Stimulated activated CD4-positive, alpha-beta T cell treated with anti-CD3 and anti-CD28 coated beads, Interleukin-15, amount 100 ng/mL, for 48 hours (primary cell): ENCODE measurements at places on chromosomes 3 and 15.

GRCh38 chr3:61960976-61961375 lies 399.6 kb downstream of the PTPRG start:
- DNase-seq = no peak

DNA sequence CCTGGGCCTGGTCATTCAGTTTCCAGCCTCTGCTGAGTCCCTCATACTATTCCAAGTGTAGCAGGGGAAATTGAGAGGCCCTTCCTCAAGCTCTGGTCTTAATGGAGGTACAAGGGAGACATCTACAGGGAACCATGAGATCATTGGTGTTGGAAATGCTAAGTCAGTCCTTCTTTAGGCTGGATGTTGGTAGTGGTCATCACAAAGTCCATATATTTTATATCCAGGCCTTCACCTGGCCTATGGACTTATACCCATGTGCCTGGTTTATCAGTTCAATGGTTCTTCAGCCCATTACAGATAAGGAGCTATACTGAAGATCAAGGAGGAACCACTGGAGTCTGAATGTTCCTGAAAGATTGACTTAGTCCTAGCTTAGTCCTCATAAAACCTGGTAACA lies 135.0 kb downstream of the STAG1 start:
- DNase-seq = no peak

DNA sequence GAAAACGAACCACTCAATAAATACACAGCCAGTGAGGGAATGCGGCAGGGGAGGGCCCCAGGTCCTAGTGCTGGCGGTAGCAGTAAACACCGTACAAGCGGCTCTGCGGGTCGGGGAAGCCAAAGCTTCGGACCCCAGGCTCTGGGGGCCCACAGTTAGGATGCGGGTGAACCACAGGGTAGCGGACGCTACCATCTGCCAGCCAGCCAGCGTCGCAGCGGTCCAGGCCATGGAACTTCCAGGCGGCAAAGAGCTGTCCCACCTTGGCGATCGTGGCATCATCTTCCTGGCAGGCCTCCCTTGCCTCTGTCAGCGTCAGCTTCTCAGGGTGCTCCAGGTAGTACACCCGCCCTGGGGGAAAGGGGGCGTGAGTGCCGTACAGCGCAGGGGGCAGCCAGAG lies 17.4 kb downstream of the HAPLN3 start:
- no peak for DNase-seq

DNA sequence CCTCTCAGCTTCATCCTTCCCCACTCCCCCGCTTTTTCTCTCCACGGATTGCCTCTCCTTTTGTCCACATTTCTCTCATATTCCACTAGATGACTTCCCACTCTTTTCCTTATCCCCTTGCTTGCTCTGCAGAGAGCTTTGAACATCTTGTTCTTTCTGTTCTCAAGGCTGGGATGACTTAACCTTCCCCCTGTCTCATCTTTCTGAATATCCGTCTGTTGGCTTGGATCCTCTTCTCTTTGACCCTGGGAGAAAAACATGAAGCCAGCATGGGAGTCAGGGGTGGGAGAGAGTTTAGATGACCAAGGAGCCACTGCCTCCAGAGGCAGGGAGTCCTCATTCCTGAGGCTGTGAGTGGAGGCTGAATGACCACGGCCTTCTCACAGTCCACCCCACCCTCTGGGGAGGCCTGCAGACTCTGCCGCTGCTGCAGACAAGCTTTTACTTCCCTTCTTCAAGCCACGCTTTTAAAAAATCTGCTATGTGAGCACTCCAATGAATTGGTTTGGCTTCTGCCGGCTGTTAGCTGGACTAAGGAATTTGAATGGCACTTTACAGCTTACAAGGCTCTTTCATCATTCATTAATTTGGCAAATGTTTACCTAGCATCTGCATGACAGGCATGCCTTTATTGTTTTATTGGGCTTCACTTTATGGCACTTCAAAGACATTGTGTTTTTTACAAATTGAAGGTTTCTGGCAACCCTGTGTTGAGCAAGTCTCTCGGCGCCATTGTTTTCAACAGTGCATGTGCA lies 111.6 kb upstream of the SLC6A6 start:
- no peak for DNase-seq

- no peak for DNase-seq
Measured at GRCh38 chr3:125148836-125149235, 63.7 kb downstream of the SLC12A8 start.

DNA sequence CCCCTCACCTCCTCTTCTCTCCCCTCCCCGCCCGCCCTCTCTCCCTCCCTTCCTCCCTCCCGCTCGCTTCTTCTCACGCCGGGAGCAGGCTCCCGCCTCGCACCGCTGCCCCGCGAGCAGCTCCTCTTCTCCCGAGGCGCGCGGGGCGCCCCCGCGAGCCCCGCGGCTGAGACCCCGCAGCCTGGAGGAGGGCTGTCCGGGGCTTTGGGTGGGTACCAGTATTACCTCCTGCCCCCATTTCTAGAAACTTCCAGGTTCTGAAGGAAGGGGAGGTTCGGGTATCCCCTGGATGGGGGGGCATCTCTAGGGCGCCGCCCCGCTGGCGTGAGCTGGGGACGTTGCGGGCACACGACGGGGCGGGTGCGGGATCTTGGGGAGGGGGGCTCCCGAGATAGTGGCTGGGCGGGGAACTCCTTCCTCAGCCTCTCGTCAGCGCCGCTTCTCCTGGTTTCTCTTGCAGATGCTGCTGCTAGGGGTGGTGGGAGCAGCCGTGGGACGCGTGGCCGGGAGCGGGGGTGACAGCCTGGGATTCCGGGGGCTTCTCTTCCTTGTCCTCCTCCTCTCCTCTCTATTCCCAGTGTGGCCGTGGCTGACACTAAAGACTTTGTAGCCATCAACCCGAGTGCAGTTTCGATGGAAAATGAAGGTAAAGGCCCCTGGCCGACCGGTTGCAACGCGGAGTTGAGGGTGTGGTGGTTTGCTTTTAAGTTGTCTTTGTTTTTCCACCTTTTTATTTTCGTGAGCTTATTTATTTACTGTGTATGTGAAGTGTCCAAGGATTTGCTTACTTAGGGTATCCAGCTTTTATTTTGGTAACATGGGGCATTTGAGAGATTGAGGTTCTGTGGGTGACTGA lies 474 bp downstream of the ATP2C1 start:
- no peak for DNase-seq

DNA sequence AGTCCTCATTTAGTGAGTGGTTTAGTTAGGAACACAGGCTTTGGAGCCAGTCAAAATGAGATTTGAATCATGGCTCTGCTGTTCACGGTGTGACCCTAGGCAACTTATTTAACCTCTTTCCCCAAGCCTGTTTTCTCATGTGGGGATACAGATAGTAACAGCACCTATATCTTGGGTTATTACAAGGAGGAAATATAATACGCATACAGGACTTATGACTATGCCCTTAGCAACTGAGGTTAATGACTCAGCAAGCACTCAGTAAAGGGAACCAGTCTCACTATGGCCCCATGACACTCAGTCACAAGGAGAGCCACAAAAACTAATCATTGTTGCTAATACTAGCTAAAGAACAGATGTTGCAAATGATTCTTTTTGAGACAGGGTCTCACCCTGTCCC lies 45.9 kb downstream of the SUMF1 start:
- peak; percentile 20 for DNase-seq

DNA sequence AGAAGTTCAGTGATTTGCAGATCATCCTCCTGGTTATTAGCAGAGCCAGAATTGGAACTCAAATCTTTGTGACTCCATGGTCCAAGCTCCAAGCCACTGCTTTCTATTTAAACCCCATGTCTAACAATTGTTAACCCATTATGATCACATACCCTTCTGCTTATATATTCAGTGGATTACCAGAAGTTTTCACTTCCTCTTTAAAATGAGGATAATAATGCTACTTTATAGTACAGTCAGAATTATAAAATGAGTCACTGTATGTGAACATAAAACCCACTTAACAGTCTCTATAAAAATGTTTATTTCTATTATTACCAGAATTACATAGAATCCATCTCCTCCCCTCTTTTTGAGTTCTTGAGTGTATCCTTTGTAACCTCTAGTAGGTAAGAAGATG lies 550.7 kb upstream of the DPPA4 start:
- no peak for DNase-seq

GRCh38 chr3:133570139-133570936 lies 3.1 kb upstream of the CDV3 start:
- DNase-seq = no peak

GRCh38 chr3:182738583-182739411 lies 54.5 kb upstream of the ATP11B start:
- DNase-seq = no peak

GRCh38 chr3:64971602-64972001 lies 283.8 kb upstream of the ADAMTS9 start:
- DNase-seq = no peak

- no peak for DNase-seq
Measured at GRCh38 chr15:27480642-27481041, 509.7 kb downstream of the GABRG3 start.
